ENCODE measurements at places on chromosomes 6 and 20. TPM values are rescaled to one million over a fixed set of nuclear protein-coding genes. Genes with fewer than 3 reads are reported as not detected.

The ALDH5A1 gene
- polyA plus RNA-seq: 30.3 TPM

The BMP5 gene
- 3.3 TPM for polyA plus RNA-seq

The CASS4 gene
- 2.8 TPM for polyA plus RNA-seq

The SLC22A23 gene
- polyA plus RNA-seq: 13.0 TPM

The SLC17A3 gene
- polyA plus RNA-seq: 0.93 TPM

The PLG gene
- polyA plus RNA-seq: 10.6 TPM

DNA sequence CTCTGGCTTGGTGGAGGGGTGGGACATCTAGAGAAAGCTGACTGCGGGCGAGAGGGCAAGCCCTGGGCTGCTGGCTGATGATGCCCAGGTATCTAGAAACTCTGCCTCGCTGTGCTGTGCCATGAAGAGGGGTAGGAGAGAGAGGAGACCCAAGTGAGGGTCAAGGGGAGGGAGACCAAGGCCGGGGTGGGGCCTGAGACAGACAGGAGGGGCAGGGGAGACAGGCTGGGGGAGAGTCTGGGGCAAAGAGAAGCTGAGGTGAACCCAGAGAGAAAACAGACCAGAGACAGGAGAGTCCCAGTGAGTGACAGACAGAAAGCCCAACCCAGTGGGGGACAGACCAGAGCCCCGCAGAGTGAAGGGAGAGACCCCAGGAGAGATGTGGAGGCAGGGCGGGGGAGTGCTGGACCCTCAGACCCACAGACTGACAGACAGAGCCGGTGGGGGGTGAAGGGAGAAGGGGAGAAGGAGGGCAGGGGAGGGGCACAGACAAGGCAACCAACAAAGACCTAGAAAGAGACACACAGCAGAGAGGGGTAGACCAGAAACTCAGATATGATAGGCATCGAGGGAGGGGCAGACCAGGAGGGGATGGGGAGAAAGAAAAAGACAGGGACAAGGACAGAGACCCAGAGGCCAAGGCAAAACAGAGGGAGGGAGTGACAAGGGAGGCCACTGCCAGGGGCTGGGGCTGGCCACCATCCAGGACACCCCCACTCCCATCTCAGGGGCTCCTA is 5.9 kb downstream of the TEAD3 start:
- no peak for DNase-seq

DNA sequence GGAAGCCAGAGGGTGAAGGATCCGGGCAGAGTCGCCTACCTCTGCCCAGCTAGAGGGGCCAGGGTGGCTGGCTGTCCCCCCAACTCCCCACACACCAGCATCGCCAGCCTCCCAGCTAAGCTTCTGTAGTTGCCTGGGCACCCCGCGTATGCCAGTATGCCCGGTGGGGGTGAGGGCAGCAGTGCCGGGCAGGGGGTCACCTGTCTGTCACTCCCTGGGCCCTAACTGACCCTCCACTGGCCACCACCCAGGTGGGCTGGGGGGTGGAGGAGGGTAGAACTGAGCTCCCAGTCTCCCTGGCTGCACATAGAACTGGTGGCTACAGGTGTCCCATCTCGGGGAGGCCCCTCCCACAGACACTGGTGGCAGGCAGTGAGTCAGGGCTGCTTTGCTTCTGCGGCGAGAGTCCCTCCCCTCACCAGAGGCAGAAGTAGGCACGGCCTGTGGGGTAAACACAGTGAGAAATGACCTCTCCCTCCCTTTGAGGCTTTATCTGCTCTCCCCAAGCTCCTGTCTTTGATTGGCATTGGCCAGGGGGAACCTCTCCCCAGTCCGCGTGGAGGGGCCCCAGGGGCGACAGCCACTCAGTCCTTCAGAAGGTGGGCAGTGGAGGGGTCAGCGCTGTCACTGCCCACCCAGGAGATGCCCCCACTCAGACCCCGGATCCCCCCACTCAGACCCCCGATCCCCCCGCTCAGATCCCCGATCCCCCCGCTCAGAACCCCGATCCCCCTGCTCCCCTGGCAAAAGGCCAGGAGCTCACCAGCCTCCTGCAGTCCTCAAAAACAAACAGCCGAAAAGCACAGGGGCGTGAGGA is 2.5 kb downstream of the NTSR1 start:
- DNase-seq: no peak

DNA sequence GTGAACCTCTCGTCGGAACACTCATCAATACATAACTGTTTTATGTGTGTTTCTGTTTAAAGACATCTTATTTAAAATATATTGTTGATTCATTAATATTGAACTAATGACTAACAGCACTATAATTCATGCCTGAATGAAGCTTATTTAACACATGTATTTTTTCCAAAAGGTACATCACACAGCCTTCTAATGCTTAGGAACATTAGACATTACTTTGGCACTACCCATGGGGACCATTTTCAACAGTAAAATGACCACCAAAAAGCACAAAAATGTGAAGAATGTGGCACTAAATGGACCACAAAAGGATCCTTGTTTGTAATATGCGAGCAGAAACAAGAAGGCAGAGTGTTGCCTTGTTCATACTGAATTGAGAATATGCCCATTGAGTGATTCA is 109.2 kb downstream of the CEP57L1 start:
- DNase-seq: no peak

DNA sequence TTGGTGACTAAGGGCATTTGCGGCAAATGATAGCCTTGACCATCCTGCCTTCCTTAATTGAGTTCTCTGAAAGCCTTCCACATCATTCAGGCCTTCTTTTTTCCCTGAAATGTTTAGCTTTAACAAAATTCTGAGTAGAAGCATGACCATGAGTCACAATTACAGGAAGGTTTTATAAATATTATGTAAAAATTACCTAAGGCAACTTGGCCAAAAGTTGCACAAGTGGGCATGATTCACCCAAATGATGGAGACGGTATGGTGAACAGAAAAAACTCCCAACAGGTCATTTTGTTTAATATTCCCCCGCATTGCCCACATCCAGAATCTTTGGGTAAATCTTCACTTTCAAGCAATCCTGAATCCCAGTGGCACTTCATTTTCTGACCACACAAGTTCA is 37.0 kb downstream of the MC3R start:
- no peak for DNase-seq

GRCh38 chr6:1417718-1418117 is 28.3 kb downstream of the FOXF2 start:
- no peak for DNase-seq

DNA sequence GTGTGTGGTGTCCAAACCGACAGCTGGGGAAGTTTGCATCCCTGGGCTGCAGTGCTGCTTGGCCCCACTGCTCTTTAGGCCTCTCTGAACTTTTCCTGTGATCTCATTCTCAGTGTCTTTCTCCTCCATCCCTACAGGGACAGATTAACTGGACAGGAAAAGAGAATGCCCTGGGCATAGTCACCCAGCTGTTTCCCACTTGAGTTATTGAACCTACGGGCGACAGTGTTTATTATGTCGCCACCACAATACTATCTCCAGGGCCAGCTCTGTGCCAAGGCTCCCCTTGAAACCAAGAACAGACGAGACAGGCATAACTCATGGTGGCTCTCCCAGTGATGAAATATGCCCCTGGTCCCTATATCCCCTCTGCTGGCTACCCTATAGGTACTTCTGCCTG is 147.8 kb upstream of the EPHA7 start:
- DNase-seq: no peak

DNA sequence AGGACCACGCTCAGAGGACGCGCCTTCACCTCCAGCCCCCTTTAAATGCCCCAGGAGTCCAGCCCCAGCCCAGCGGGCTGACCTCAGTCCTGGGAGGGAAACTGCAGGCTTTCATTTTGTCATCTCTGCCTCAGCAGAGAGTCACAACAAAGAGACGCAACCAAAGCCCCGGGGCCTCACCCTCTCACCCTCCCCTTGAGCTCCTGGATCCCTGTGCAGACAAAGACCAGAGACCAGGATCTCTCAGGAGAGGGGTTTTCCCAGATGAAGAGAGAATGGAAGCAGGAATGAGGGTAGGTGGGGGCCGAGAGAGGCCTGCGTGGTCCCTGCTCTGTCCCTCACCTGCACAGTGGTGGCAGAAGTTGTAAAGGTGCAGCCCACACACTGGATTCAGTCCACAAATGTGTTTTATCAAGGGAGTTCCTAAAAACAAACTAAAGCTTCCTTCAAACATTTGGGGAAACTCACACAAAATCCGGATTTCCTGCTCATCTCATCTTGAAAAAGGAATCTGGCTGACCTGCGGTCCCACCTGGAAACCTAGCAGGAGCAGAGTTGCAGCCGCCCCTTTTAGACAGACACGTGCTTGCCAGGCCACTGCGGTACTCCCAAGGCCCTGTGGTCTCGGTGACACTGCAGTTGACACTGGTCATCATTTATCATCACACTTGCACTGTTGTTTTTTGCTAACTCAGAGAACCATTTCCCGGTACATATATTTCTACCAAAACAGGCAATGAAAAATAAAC is 27.1 kb downstream of the PTGIS start:
- DNase-seq: no peak

GRCh38 chr6:32974541-32975308 is 6.3 kb downstream of the BRD2 start:
- no peak for DNase-seq

DNA sequence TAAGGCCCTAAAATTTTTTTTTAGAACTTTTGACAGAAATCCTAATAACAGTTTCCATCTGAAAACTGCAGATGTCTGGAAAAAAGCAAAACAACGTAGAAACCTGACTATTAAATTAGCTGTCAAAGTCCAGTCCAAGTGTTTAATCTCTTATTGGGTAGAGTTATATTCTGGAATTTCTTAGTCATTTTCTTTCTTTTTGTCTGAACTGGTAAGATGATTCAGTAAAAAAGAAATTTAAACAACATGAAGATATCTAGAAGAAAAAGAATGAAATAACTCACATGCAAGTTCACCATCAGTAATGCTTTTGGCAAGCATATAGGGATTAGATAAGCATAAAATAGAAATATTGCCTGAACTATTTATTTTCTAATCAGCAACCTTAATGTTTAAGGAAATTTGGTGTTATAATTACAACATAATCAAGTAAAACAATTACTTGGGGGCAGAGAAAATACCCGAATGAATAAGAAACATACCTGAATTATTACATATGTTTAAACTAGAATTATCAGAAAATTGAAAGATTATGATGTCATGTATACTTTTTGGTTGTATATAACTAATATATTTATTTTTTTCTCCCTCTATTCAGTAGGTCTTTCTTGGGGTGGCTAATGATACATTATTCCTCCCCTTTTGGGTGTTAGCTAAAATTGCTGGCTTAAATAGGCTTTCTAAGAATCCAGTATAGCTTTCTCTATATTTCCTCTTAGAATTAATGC is 51.1 kb downstream of the FAM83B start:
- no peak for DNase-seq

GRCh38 chr20:1535420-1536175 is 21.9 kb downstream of the SIRPD start:
- no peak for DNase-seq

DNA sequence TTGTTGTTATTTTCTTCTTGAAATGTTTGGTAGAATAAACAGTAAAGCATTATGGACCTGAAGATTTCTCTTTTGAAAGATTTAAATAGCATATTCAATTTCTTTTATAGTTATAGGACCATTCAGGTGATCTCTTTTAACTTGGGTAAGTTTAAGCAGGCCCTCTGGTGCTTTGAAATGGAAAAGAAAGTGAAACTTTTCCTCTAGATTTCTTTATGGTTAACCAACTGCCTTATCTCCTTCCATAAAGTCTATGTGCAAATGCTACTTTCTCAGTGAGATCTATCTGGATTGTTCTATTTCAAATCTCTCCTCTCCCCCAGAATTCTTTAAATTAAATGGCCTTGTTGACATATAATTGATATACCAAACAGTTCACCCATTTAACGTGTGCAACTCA is 54.0 kb downstream of the PHACTR2 start:
- DNase-seq: no peak

DNA sequence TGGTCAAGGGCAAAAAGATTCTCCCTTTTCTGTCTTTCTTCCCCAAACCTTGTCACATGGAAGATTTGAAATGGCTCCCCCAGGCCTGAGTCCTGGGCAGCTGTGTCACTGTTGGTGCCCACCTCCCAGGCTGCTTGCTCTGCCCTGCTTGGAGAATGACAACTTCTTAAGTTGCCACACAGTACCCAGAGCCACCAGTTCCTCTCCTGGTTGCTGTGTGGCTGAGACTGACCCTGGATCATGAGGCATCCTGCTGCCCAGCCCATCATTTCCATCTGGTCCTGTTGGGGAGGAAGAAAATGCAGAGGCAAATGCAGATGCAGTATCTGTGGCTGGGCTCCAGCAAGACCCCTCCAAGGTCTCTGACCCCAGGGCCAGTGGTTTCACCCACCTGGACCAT is 113.7 kb downstream of the PHACTR3 start:
- DNase-seq: no peak

DNA sequence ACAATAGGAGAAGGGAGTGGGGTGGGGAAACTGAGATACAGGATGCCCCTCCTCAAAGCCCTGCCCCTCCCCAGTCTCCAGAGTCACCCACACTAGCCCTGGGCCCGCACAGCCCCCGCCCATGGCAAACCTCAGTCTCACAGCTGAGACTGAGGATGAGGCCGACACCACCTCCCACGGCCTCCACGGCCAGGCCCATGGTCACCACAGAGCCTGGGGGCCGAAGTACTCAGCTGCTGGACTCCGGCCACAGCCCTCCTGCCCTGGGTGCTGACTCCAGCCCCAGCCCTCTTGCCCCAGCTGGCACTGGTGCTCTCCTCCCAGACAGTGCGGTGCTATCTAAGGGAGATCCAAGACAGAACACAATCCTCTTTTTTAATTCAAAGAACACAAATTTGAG is 176.1 kb downstream of the TTLL2 start:
- DNase-seq: no peak

GRCh38 chr6:11974089-11974488 is 38.0 kb upstream of the HIVEP1 start:
- no peak for DNase-seq

- no peak for DNase-seq
Observed at GRCh38 chr20:47453167-47453782, 48.4 kb upstream of the NCOA3 start.

DNA sequence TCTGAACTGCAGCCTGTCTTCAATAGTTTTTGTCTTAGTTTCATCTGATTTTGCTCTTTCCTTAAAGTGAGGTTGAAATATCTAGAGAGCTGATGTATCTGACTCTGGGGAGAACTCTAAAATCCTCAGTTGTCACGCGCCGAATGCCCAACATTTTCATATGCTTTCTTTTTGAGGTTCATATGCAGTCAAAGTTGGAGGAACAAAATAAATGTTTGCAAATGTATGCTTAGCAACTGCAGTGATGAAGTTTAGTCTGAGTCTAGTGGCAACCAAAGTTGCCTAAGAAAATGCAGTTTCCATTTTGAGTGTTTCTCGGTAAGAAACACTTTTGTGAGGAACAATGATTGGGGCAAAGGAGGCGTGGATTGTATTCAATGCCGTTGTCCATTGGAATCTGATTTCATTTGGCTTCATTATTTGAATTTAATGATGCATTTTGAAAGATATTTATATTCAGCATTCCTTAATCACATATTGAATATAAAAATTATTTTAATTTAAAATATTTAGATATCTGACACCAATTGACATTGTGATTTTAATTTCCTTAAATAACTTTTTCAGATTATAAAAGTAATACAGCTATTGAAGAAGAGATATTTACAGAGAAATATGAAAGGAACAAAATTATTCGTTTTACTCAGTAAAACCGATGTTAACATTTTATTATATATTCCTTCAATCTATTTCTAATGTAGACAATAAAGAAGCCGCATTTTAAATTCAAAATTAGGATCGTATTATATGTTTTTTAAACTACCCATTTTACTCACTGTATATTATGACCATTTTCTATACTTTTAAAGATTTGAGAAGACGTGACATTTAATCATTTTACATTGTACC is 122.0 kb downstream of the PLEKHG1 start:
- DNase-seq: no peak

- no peak for DNase-seq
Observed at GRCh38 chr6:132261354-132261753, 139.9 kb downstream of the MOXD1 start.

All from left renal pelvis (tissue), 4 donors.